GM12892 (cell line): ENCODE measurements at places on chromosomes 3 and 15.

GRCh38 chr3:187370051-187370450, 1.9 kb downstream of the RTP4 start:
- no peak for DNase-seq

GRCh38 chr3:188539631-188540194, 385.8 kb downstream of the LPP start:
- DNase-seq, result no peak

GRCh38 chr3:168620854-168621253, 525.1 kb upstream of the GOLIM4 start:
- DNase-seq, result no peak

DNA sequence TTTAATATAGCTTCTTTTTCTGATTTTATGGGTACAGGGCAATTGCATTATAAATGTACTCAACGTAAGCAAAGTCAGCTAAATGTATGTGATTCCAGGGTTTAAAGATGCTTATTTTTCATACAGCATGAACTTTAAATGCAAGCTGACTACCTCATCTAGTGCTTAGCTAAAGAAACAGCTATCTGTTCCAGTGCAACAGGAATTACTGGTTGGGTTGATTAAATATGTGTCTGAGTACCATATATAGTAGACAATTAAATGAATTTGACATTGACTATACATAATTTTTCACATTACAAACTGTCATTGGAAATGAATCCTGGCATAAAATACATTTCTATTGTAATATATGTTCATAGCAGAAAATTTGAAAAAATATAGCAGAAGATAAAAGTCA, 26.3 kb upstream of the SV2B start:
- DNase-seq, result no peak

- DNase-seq, result no peak
These were observed 220.1 kb downstream of the MCTP2 start for GRCh38 chr15:94451466-94451865.

DNA sequence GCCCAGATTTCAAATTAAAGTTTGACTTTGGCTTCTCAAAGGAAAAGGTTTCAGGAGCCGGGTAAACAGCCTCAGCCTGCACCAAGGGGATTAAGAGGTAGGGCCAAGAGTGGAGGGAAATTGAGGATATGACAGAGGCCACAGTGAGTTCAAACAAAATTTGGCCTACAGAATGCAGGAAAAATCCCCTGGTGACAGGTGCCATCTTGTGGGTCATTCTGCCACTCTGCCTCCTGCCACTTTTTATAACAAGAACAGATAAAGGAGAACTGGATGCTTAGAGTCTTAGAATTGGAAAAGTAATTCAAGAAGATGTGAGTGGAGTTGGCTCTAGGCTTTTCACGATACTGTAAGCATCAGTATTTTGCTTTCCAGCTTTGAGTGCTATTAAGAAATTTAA, 253.2 kb downstream of the NR2F2 start:
- no peak for DNase-seq

- no peak for DNase-seq
These were observed 5.4 kb upstream of the TBC1D21 start for GRCh38 chr15:73867956-73868355.

GRCh38 chr15:100671858-100672543, 69.6 kb downstream of the ASB7 start:
- DNase-seq, result no peak

DNA sequence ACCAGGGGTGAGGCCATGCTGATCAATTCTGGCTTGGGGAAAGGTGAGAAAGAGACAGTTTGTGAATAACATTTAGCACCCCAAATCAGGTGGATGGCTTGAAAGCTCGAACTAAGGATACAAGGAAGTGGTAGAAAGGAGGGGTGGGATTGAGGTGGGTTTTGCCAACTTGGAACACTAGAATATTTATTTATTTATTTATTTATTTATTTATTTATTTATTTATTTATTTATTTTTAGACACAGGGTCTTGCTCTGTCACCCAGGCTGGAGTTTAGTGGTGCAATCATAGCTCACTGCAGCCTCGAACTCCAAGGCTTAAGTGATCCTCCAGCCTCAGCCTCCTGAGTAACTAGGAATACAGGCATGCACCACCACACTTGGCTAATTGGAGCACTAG, 31.0 kb upstream of the THSD4 start:
- DNase-seq, result no peak

DNA sequence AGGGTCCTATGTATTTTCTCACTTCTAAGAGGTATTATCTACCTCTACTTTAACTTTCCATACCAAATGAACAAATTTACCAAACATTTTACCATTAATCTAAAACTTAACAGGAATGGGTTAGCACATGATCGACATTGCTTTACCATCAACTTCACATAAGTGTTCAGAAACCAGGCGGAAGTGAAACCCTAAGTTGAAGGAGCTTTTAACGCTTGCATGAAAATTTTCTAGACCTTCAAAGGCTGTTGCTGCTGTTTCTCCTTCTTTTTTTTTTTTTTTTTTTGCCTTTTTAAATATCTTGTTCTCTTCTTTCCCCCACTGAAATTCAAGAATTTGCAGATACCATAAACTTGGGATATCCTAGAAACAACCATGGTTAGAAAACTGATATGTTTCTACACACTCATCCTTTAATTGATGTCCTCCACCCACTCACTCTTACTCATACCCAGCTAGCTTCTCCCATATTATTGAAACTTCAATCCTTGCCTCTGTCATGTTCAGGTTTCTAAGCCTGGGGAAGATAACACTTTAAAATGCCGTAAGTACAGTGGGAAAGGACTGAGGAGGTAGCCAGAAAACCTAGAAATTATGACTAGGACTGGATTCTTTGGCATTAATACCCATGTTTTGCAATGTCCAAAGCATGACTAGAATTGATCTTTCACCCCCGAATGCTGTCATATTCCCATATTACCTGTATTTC, 24.7 kb downstream of the MYO5A start:
- no peak for DNase-seq

- DNase-seq, result no peak
These were observed 71.6 kb downstream of the LRTM1 start for GRCh38 chr3:54856271-54856670.

GRCh38 chr15:23606226-23606625, 40.8 kb downstream of the MKRN3 start:
- no peak for DNase-seq

- no peak for DNase-seq
These were observed 13.3 kb upstream of the KIF23 start for GRCh38 chr15:69400850-69401249.

DNA sequence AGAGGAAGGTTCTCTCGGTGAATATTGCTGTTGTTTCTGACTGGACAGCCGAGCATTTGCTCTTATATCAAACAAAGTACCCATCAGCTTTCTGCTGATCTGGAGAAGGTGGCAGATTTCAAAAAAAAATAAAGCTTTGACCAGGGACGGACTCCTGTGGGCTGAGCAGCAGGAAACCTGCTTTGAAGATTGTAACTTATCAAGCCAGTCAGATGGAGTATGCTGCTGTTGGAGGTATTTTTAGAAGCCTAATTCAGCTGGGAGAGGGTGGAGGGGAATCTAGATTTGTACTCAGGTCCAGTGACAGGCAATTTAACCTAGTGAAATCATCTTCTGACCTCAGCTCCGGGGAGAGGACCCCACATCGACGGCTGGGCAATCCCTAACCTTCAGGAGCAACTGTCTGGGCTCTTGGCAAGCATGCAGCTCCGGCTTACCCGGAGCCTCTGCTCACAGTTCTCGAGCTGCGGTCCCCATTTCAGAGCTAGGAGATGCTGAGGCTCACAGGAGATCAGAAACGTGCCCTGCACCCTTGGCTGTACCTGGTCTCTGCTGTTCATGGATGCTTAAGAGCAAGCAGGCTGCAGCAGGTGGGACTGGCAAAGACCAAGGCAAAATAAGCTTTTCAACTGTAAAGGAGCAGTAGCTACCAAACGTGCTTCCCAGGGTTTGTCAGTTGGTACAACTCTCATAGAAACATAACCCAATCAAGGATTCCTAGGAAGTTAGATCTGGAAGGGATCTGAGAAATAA, 89.3 kb upstream of the ST8SIA2 start:
- no peak for DNase-seq

- DNase-seq, result no peak
These were observed 52.4 kb upstream of the BLM start for GRCh38 chr15:90664650-90665287.

DNA sequence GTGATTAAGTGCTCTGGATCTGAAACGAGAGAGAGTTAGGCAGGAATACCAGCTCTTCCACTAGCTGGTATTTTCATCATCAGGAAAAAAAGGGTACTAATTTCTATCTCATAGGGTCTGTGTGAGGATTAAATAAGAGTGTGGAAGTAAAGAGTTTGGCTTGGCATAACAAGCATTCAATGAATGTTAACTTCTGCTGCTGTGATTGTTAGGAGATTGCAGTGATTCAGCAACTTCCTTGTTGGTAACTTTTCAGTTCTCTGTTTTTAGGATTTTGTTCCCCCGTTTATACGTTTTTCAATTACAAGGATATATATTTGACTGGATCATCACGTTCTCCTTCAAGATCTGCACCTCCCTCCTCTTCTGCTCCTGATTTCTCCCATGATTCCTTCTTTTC, 65.9 kb upstream of the MYO5C start:
- no peak for DNase-seq

GRCh38 chr15:57171426-57171825, 204.9 kb upstream of the CGNL1 start:
- DNase-seq, result no peak

DNA sequence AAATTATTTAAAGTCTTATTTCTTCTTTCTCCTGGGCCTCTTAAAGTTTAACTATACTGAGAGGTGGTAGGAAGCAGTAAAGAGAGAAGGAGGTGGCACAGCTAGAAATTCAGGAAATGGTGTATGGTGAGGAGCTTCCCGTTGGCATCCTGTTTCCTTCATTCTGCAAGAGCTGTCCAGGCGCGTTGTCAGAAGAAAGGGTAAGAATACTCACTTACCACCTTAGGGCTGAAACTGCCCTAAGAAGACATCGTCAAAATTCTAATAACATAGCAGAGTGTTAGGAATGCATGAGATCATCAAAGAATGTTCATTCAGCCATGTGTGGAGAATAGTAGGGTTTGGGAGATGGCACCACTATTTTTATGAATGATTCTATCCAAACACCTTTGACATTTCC, 699.6 kb downstream of the MCTP2 start:
- no peak for DNase-seq

DNA sequence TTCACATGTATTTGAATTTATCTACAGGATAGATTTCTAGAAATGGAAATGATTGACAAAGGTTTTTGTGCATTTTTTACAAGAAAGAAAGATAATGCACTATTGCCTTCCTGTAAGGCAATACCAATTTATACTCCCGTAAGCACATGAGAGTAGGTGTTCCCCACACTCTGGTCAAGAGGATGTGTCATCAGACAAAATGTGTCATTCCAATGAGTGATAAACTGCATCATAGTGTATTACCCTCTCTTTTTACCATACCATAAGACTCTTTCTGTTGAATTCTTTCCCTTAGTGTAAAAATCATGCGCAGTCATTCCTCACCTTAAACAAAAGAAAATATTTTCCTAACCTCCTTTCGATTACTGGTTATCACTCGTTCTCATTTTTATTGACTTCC, 251.0 kb downstream of the ROBO1 start:
- DNase-seq, result no peak

GRCh38 chr3:141739731-141740130, 1.6 kb downstream of the RNF7 start:
- DNase-seq, result no peak

GRCh38 chr3:72418244-72418643, 430.0 kb downstream of the SHQ1 start:
- no peak for DNase-seq

DNA sequence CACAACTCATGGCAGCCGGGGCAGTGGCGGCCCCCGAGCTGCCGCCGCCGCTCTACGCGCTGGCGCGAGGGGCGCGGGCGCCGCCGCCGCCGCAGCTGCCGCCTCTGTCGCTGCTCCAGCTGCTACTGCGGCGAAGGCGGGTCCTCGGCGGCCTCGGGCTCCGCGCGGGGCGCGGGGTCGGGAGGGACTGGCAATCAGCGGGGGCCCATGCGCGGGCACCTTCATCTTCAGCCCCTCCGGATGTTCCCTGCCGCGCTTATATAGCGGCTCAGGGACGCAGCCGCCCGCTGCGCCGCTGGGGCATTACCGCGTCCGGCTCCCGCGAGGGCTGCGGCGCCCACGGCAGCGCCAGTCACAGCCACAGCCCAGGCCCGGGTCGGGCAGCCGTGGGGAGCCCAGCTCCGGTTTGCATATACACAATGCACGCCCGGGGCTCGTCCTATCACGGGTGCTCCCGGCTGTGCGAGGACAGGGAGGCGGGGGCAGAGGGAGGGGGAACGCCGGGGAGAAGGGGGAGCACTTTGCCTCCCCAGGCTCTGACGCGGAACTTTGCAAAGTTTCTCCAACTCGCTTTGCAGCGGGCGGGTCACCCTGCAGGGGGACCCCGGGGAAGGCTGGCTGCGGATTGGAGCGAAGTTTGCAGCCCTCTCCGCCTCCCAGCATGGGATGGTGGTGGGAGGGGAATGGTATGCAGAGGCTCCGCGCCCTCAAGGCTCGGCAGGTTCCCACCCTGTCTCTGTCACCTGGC, at the start of gene VGLL3:
Gene VGLL3 (minus strand): TSS at position 416 of the 748 bp plus-strand sequence. CDS start 406 bp downstream, at position 10.
- no peak for DNase-seq

GRCh38 chr3:40546816-40547215, 22.1 kb downstream of the ZNF621 start:
- no peak for DNase-seq

DNA sequence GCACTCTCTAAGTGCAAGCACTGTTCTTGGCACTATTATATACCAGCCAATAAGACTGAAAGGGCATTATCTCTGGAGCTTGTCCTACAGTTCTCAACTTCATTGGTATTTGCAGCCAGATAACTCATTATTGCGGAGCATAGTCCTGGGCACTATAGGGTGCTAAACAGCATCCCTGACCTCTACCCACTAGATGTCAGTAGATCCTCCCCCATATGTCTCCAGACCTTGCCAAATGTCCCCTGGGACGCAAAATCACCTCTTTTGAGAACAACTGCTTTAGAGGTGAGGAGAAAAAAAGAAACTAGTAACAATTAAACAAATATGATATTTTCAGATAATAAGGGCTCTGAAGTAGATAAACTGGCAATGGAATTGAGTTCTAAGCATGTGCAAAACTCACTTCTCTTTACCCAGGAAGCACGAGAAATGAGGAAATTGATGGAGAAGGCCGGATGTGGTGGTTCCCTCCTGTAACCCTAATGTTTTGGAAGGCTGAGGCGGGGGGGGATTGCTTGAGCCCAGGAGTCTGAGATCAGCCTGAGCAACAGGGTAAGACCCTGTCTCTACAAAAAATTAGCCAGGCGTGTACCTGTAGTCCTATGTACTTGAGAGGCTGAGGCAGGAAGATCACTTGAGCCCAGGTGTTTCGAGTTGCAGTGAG, 61.4 kb downstream of the FRMD4B start:
- no peak for DNase-seq

GRCh38 chr15:23599053-23599452, 33.6 kb downstream of the MKRN3 start:
- DNase-seq, result no peak

- DNase-seq, result no peak
These were observed 545.4 kb upstream of the IL12A start for GRCh38 chr3:159443266-159443665.

DNA sequence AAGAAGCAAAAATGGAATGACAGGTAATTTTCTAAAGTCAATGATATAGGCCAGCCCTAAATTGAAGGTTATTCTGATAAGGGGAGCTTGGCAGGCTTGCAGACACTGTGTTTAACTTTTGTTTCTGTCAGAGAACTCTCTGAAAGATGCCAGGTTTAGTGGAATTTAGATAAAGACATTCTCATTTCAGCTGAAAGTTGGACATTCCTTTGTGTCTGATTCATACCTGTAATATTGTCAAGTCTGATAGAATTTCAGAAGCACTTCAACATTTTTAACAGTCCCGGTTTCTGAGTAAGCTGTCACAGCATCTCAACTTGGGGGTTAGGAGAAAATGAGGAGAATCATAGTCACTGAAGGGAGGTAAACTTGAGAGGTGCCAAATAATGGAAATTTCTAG, 84.0 kb downstream of the DIPK2A start:
- DNase-seq, result no peak
